ENCODE measurements at places on chromosomes 7 and 10. TPM values are rescaled to one million over a fixed set of nuclear protein-coding genes. Genes with fewer than 3 reads are reported as not detected.

GRCh38 chr7:100481466-100481865 is 2.3 kb upstream of the NYAP1 start:
- no peak for DNase-seq

GRCh38 chr10:95820363-95820762 is 64.4 kb downstream of the ENTPD1 start:
- no peak for DNase-seq

TMEM196 gene
- total RNA-seq, result not detected

HABP2 gene
- total RNA-seq, result 0.07 TPM

GRCh38 chr7:378551-379455 is 88.8 kb downstream of the FOXL3 start:
- no peak for DNase-seq

DNA sequence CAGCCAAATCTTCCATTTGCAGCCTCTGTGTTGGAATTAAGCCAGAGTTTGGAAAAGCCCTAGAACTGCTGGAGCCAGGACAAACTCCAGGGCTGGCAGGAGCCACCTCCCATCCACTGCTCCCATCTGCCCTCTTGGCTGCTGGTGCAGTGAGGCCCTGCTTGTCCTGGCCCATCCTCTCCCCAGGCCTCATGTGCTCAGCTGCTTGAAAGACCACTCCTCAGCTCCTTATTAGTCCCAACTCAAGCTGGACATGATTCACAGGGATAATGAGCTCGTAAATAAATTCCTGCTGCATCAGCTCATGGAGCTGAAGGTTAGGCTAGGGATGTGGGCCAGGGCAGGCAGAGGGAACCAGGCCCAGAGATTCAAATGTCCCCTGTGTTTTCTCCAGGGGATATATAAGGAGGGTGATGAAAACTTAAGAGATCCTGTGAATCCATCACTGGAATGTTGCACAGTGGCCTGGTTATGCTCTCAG is 282.8 kb downstream of the RPS24 start:
- no peak for DNase-seq

DNA sequence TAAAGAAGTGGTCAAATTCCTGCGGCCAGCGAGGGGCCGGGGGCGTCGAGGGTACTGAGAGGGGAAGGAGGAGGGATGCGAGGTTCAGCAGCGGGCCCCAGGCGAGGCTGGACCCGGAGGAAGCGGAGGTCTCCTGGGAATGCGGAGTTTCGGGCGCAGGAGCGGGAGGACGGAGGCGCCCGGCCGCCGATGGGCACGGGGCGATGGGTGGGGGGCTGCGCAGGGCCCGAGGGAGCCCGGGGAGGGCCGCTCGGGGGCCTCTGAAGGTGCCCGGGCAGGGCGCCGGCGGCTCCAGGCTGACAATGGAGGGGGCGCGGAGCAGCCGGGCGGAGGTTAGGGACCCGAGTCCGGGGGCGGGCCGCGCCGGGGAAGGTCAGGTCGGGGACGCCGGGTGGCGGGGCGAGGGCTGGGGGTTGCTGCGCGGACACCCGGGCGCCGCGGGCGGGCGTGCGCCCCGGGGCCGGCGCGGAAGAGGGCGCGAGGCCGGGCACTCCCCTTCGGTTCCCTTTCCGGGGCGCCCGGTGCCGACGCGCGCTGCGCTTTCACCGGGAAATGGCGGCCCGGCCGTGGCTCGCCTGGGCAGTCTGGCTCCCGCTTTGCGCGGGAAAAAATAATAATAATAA is 683 bp downstream of the MACROH2A2 start:
- DNase-seq, result no peak

DNA sequence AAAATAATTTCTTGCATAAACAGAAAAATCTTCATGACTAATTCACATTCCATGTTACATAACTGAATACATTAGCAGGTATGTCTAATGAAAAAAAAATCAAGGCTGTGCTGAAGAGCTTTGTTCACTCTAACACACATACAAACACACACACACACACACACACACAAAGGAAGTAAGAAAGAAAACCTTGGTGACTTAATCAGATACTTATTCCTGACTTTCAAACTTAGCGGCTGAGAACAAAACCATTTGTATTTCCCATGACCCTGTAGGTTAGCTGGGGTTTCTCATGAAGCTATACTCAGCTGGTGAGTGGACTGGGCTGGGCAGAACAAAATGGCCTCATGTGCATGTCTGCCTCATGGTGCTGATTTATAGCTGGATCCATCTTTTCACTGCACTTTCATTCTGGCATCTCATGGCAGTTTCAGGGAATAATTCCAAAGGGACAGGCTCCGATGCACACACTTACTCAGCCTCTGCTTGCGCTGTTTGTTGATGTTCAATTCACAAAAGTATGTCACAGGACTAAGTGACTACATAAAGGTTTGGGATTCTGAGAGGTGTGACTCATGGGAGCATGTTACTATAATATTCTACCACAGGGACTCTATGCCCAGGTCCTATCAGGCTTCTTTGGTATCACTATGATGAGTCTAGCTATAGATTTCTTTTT is 161.2 kb downstream of the PCLO start:
- DNase-seq, result peak; percentile 39

DNA sequence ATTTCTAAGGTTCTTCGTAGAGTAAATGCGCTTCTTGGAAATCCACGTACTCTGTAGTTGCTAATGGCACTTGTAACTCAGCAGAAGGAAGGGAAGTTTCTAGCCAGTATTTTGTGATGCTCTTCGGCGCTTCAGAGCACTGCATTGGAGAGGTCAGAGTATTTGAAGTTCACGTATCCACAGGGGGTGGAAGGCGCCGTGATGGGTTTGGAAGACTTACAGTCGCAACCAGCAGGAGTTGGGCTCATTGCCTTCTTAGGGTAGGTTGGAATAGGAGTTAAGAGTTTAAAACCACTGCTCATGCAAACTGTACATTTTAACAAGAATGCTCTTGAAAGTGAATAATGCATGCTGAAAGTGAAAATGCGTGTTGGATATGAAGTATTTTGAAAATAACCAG is 49.1 kb downstream of the SHH start:
- DNase-seq, result no peak

EVX1 gene
- not detected for total RNA-seq

ASB10 gene
- total RNA-seq, result not detected

ACBD7 gene
- 1.5 TPM for total RNA-seq

GRCh38 chr10:94180576-94180975 is 182.2 kb downstream of the NOC3L start:
- DNase-seq, result no peak

SPAG6 gene
- 1.2 TPM for total RNA-seq

DNA sequence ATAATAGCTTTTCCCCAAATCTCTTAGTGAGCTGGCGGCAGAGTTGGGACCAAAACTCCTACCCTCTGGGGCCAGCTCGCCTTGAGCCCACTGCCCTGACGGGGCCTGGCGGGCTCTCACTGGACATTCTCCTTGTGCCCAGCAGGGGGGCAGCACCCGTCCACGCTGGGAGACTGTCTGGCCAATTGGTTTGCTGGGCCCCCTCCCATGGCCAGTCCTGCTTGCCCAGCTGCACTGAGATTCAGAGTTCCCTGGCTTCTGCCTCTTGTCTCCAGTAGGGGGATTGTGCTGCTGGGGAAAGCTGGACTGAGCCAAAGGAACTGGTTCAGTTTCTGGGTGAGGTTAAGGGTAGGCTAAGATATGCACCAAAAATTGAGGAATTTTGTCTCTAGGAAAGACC is 59.8 kb downstream of the RAMP3 start:
- no peak for DNase-seq

DNA sequence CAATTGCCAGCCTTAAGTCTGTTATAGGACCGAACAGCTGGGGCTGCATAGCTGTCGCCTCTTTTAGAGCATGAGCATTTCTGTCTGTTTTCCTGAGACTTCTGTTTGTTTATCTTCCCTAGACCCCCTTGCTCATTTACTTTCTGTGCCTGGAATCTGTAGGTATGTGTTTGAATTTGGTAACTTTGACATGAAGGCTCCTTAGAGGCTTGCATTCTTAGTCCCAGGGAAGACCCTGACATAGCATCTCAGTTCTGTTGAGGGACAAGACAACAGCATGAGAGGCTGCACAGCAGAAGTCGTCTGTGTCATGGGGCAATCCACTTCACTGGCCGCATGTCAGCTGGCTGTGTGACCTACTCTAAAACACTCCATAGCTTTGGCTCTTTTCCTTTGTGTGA is 58.7 kb downstream of the KLHDC10 start:
- DNase-seq, result no peak

- no peak for DNase-seq
Measured at GRCh38 chr7:107630342-107630741, 30.3 kb upstream of the SLC26A4 start.

Measured in kidney epithelial cell (primary cell).